ENCODE measurements at places on chromosomes 12 and 14.
A peak's percentile ranks its signal among the peaks of the same experiment; 100 is the strongest.

- no peak for DNase-seq
Observed at GRCh38 chr12:80472911-80473500, 29.0 kb downstream of the PTPRQ start.

DNA sequence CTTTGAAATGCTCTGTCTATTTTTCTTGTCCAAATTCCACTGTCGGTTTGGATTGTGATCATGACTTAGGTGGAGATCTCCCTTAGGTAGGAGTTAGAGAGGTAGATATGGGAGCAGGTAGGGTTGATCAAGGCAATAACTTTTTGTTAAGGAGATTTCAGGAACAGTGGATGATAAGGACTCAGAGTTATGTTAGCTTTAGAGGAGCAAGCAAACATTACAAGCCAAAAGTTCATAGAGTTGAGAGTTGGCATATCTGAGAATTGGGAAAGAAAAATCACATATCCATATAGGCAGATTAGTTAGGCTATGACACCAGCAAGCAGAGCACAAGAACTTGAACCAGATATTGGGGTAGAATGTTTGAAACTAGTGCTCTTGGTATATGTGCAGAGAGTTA lies 43.1 kb upstream of the C12orf75 start:
- DNase-seq, result no peak

DNA sequence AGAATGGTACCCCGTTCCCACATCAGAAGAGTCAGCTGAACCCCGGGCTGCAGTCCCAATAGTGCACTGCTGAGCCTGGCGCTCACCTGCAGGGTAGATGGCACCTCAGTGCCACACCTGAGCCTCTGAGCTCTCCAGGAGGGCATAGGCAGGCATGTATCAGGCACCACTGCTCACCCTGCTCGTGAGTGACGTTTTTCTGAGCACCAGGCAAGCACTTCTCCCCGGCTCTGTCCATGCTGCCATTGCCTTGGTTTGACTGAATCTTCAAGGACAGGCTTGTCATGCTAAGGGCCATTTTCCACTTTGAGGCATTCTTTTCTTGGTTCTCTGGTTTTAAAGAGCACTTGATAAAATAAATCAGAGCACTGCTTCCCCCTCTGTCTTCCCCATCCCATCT lies 161.6 kb upstream of the PRMT8 start:
- no peak for DNase-seq

GRCh38 chr12:92619730-92620684 lies 82.8 kb upstream of the PLEKHG7 start:
- no peak for DNase-seq

GRCh38 chr12:6833189-6833890 lies 5.1 kb downstream of the P3H3 start:
- no peak for DNase-seq

DNA sequence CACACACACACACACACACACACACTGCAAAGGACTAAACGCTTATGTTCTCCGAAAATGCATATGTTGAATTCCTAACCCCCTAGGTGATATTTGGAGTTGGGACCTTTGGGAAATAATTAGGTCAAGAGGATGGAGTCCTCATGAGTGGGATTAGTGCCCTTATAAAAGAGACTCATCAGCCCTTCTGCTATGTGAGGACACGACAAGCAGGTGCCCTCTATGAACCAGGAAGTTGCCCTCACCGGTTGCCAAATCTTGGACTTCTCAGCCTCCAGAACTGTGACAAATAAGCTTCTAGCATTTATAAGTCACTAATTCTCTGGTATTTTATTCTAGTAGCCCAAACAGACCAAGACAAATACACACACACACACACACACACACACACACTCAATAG lies 20.7 kb upstream of the TCP11L2 start:
- peak; percentile 50 for DNase-seq

- DNase-seq, result no peak
Observed at GRCh38 chr12:25979563-25979962, 21.1 kb downstream of the RASSF8 start.

GRCh38 chr12:66131067-66131688 lies 628 bp upstream of the LLPH start:
- DNase-seq, result no peak

GRCh38 chr14:57403521-57403864 lies 13.1 kb downstream of the NAA30 start:
- no peak for DNase-seq

GRCh38 chr12:49647827-49648711 lies 24.7 kb downstream of the PRPF40B start:
- no peak for DNase-seq

DNA sequence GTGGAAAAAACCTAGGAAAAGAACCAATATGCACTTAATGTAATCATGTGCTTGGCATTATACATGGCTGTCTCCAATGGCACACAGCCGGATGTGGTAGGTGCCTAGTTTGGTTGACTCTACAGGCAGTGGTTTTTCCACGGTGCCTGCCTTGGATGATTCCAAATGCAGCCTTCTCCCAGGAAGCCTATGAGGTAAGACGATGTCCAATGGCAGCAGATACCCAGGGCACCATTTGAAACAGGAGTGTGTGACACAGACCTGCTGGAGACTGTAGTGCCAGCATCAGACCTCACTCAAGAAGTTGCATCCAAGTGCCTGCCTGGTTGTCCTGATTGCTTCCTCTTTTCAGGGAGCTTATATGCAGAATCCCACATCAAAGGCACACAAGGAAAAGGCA lies 88.0 kb upstream of the VASH1 start:
- no peak for DNase-seq

DNA sequence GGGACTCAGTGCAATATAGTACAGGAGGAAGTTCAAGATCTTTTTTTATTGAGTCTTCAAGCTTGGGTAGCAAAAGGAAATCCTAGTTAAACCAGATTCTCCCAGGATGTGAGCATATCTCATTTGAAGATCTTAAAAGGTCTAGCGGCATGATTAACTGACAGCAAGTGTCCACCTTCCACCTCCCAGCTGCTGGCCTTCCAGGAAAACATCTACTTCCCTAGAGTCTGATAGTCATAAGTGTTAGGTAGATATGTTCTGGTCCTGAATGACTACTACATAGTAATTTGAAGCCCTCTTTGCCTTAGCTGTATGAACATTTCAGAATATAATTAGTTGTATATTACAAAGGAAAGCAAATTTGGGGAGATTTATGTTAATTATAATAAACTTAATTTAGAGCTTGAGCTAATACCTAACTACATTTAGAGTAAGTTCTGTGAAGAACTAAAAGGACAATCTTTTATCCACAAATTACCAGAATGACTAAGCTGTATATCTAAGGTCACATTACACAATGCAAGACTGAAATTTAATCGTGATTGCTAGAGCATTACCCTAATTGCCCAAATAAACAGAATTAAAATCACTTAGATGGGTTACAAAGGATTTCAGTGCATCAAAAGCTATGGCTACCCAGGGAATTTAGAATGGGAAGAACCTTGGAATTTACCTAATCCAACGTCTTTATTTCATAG lies 9.9 kb downstream of the LGR5 start:
- DNase-seq, result no peak

DNA sequence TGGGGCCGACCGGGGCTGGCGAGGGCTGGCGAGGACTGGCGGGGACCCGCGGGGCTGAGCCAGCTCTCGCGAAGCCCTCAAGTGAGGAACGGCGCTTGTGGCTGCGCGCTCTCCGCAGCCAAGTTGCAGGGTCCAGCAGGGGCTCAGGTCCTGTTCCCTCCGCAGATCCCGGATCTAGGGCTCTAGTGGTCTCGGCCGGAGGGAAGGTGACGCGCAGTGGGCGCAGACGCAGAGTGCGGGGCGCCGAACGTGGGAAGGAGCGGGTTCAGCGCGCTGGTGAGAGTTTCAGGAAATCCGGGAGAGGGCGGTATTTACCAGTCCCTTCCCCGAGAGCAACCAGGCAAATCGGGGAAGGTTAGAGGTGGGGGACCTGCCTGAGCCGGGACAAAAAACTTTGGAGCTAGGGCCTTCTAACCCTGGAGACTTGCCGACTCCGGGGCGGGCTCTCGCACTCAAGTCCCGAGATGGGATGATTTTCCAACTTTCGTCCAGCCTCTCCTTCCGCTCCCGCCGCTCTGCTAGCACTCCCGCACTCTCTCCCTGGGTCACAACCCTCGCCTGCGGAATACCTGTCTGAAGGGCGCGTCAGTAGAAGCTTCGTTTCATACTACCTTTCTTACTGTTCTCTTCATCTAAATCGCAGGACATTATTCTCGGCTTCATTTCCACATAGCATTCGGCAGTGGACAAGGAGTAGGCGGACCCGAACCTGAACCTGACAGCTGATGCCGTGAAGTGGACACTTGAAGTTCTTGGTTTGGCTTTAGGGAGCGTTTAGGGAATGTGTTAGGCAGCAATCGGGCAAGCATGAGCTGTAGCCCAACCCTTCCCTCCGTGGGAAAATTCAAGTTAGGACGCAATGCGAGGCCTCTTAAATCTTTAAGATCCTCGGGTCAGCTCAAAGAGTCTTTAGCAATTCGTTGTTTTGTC lies 13.6 kb upstream of the PAX9 start:
- no peak for DNase-seq

DNA sequence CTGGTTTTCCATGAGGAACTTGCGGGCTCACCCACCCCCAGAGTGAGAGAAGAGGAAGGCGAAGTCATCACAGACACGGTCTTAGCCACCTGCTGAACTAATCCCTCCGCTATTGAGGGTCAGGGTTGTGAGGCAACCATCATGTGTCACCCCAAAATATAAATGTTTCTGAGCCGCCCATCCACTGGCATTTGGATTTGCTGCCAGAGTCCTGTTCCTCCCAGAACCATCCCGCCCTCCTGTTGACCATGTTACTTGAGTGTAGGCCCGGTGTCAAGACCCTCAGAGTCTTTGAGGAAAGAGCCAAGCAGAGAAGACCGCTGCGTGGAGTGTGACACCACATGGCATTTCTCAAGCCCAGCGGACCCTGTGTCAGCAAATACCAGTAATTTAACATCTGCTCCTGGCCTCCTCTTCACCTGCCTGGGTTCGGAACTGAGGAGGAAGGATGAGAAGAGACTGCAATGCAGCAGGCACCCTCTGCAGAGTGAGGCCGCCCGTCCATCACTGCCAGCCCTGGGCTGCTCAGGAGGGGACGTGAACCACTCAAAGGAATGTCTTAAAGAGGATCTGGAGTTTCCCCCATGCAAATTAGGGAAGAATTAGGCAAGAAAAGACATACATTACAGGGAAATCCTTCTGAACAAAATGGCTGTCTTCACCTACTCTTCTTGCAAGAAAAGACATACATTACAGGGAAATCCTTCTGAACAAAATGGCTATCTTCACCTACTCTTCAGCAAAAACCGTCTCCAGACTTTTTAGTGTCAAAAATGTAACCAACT lies 100.4 kb downstream of the FBXL14 start:
- DNase-seq, result no peak

GRCh38 chr12:105575235-105575634 lies 244.7 kb downstream of the C12orf75 start:
- DNase-seq, result no peak

- no peak for DNase-seq
Observed at GRCh38 chr14:105204931-105205672, 24.0 kb upstream of the NUDT14 start.

GRCh38 chr12:117235261-117235660 lies 45.0 kb upstream of the FBXO21 start:
- no peak for DNase-seq

DNA sequence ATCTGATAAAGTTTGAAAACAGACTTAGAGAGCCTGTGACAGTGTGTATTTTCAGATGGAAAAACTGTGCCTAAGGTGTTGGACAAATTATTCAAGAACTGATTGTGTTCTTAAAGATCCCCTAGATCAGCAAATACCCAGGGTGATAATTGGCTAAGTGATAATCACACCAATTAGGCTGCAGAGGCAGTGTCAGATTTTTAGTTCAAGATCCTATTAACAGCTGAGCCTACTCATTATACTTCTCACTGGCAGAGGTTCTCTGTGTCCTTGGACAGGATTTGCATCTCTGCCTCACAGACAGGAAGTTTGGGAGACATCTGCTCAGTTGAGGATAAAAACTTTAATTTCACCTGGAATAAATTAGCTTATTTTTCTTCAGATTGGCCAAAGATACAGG lies 4.3 kb upstream of the FGD4 start:
- no peak for DNase-seq

DNA sequence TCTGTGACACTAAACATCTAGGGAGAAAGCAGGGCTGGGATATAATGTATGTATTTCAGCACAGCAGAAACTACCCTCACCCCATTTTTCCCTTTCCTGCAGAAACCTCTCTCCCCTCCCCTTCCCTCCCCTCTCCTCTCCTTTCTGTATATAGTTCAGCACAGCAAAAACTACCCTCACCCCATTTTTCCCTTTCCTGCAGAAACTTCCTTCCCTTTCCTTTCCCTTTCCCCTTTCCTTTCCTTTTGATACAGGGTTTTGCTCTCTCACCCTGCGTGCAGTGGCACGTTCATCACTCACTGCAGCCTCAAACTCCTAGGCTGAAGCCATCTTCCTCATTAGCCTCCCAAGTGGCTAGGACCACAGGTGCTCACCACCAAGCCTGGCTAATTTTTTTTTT lies 2.1 kb downstream of the PMEL start:
- DNase-seq, result no peak

GRCh38 chr14:90521084-90521929 lies 124.5 kb downstream of the CALM1 start:
- DNase-seq, result no peak

All from CD4-positive, alpha-beta T cell treated with Interleukin-1 beta for 1 hour (primary cell).